Right hindlimb (tissue), 1 donor: ENCODE measurements at places on chromosomes 6 and 20.

GRCh38 chr6:150999576-150999975, 134.1 kb downstream of the MTHFD1L start:
- no peak for DNase-seq

DNA sequence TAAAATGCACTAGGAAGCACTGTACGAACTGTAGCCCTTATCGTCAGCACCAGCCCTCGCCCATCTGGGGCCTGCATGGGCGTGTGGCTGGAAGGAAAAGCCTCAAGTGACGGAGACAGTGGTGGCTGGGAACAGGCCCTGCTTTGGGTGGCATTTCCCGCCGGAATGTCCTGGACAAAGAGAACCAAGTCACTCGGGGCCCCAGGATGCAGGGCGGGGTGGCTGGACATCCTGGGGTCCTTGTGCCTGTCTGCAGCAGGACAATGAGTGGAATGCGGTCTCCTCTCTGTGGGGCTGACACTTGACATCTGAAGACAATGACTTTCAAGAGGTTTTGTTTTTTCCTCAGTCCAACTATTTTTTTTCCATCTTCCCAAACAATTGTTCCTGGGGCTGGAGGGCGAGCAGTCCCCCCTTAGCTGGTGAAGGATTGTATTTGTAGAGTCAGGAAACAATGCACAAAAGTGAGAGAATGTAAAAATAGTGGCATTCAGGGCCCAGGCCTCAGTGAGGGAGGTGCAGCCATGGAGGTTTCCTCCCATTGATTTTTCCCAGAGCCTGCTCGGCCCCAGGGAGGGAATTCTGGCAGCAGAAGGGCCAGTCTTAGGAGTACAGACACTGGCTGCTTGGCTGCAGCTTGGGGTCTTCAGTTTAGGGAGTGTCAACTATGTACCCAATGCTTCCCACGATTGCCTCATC, 64.4 kb downstream of the PREX1 start:
- no peak for DNase-seq

GRCh38 chr6:82612475-82613039, 248.9 kb downstream of the TPBG start:
- DNase-seq, result peak; percentile 53

DNA sequence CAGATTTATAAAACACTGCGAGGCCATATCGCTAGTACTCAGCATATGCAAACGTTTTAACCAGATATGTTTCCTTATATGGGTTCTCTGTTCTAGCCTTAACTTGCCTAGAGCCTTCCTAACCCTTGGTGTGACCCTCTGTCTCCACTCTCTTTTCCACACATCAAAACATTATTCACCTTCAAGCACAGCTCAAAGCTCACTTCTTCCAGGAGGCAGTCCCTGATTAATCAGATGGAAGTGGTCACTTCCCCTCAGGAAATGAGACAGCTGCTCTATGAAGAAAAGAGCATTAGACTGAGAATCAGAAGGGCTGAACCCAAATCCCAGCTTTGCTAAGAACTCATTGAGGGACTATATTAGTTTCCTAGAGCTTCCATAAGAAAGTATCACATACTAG, 39.8 kb upstream of the SLC17A4 start:
- DNase-seq, result no peak

GRCh38 chr6:165231581-165232561, 77.5 kb downstream of the C6orf118 start:
- peak; percentile 50 for DNase-seq
